Stimulated activated CD4-positive, alpha-beta T cell treated with anti-CD3 and anti-CD28 coated beads, Interleukin-1b, Interleukin-23, amount 100 ng/mL, for 1 hour (primary cell): ENCODE measurements at places on chromosomes 5 and 9.

- DNase-seq, result no peak
Measured at GRCh38 chr9:107260437-107261081, 22.5 kb upstream of the RAD23B start.

- DNase-seq, result no peak
Measured at GRCh38 chr9:116182876-116183275, 29.3 kb downstream of the PAPPA start.

- DNase-seq, result no peak
Measured at GRCh38 chr5:29005386-29005785, 1967.0 kb upstream of the CDH9 start.

DNA sequence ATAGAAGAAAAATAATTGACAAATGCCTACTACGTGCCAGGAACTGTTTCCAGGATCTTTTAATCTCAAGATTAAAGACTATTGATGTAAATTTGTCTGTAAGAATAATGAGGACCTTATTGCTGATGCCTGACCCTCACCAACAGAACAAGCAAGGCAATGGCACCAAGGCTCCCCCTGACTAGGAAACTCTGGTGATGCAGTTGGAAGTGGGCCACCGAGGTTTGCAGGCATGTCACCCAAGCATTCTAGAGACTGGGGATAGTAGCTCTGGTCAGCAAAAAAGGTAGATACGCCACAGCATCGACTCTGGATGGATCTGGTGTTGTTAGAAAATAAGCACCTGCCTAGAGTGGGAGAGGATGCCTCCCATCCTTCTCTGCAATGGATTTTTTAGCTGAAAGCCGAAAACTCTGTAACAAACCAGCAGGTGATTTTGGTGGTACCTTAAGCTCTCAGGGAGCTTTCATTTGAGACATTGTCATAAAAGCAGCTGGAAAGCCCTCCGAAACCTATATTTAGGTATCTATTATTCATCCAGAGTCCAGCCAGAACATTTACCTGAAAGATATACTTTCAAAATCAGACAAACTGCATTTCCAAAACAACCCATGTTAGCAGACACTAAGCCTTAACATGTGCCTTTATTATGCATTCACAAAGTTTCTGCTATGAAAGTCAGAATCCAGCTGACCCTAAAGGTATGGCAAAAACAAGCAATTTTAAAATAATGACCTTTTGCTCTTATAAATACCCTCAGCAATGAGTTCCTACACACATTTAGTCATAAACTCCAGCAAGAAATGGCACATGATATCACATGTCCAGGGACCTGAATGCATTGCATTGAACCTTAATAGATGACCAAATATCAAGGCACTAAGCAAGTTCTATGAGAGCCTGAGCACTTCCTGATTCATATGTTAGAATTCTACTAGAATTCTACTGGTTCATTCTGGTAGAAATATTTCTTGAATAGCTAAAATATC, 308.4 kb downstream of the PDE4D start:
- no peak for DNase-seq

DNA sequence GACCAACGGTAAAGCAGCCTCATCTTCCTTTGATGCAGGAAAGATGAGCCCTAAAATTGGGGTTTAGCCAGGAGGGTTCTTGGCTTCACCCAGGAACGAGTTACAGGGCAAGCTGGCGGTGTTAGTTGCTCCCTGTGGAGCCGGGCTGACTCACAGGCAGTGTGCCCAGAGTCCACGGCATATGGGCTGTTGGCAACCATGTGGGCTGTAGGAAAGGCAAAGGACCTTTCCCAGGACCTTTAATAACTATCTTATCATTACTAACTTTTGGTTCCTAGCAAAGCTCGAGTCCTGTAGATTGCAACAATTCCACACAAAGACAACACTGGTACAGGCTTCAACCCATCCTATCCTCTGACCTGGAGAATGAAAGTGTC, 29.8 kb upstream of the CLPTM1L start:
- DNase-seq, result no peak

DNA sequence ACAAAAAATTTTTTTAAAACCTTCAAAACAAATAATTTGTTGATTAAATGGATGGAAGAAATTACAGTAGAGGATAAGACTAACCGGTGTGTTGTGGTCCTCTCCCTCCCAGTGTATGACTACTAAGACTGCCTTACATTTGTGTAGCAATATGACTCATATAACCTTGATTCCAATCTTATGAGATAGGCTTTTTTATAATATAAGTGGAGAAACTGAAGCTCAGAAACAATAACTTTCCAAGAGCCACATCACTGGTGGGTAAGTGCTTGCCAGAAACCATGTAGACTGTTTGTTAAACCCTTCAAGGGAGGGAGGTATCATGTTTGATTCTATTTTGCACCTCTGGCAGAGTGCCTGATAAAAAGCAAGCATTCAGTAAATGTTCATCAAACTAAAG, 47.5 kb downstream of the NLN start:
- DNase-seq, result no peak

- no peak for DNase-seq
Measured at GRCh38 chr9:126564128-126564527, 49.6 kb upstream of the LMX1B start.

GRCh38 chr9:81631218-81631745, 58.1 kb downstream of the TLE1 start:
- no peak for DNase-seq

DNA sequence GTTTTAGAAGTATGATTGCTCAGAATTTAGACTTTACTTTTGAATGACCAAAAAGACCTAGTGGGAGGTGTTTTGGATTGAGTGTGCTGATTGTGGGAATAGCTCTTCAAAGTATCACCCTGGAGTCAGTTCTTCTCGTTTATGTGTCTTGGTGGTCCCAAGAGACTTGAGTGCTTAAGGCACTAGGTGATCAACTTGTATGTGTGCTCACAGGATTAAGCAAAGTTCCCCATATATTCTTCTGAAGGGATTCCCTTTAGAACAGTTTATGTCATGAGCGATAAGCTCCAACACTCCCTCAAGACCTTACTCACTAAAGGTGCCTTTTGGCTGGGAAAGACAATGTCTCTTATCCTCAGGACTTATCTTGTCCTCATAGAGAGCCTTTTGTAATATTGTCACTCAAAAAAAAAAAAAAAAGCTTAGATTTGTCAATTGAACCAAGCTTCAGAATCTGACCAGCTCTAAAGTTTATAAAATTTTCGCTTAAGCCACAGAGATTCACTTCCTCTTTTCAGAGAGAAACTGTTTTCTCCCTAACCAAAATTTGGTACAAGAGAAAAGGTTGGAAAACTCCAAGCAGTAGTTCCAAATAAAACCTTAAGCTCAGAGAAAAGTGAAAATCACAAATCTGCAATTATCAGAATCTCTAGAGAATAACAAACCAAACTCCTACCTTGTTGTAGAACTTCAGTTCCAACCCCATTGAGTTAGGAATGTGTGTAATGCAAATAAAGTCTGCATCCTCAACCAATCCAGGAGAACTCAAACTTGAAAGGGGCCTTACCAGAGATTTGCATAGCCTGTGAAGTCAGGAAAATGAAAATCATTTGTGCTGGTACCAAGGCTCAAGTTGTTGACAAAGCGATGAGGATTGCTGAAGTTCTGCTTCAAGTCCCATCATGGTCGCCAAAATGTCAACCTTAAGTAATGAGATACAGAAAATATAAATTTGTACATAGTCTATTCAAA, 40.0 kb upstream of the PDZD2 start:
- no peak for DNase-seq

DNA sequence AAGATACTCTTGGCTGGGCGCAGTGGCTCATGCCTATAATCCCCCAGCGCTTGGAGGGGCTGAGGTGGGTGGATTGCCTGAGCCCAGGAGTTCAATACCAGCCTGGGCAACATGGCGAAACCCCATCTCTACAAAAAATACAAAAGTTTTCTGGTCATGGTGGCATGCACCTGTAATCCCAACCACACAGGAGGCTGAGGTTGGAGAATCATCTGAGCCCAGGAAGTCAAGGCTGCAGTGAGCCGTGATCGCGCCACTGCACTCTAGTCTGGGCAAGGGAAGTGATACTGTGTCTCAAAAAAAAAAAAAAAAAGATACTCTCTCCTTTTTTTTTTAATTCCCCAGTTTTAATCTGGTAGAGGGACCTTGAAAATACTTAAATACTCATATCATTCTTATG, 15.0 kb downstream of the ANKRD33B start:
- no peak for DNase-seq

DNA sequence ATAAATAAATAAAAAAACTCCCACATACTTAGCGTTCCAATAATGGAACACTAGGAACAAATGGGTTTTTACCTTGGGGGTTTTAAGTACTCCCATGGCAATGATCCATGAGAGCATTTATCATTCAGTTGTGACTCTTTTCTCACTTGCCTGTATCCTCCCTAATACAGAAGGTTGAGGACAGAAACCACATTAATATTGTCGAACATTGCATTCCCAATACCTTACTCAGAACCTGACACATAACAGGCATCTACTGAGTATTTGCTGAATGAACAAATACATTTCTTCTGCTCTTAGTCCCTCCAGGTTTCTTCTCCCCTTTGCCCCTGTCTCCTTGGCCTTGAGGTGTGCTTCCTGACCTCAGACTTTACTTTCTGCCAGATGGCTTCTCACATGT, 175.9 kb downstream of the CEMIP2 start:
- DNase-seq, result no peak
